ENCODE measurements at places on chromosomes 11 and 22.

GRCh38 chr11:72263361-72263760 lies 19.4 kb upstream of the PHOX2A start:
- no peak for DNase-seq

- no peak for DNase-seq
Observed at GRCh38 chr22:29641700-29642330, 38.4 kb downstream of the NF2 start.

GRCh38 chr11:33515347-33515746 lies 185.3 kb downstream of the C11orf91 start:
- no peak for DNase-seq

DNA sequence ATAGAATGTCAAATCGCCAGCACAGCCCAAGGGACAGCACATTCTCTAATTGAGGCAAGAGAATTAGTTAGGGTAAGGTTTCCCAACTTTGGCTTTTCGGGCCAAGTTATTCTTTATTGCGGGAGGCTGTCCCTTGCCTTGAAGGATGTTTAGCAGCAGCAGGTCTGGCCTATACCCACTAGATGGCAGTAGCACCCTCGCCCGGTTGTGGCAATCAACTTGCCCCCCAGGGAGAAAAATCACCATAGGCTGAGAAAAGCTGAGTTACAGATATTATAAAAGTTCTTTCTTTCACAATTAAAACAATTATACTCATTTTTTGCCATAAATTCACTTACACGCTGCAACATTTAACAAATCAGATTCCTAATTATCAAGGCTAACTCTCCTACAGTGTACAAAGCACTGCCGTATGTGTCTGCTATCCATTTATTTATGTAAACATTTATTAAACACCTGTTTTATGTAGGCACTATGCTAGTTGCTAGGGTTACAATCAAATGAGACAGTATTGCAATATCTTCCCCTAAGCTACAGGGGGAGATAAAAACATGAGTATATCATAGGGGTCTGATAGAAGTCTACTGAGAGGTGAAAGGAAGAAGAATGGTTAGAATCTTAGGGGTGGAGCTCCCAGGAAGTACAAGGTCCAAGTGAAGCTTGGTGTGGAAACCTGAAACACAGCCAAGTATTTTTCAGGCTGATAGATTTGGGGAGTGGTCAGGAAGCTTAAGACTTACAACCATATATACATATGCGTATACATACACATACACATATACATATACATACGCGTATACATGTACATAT lies 452.3 kb downstream of the RAB38 start:
- no peak for DNase-seq

DNA sequence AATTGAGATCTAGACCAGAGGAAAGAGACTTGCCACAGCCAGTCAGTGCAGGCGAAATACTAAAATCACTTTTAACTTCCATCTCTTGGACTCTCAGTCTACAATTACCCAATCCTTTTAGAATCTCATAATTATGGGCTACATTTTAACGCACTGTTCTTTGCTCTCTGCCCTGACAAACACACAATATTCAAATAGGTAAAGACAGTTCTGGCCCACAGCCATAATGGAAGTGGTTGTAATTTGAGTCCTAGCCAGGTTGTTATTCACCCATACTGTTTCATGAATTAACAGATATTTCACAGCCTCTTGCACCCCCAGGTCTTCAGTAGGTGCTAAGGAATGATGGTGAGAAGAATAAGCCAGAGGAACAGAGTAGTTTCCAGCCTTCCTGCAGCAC lies 830 bp downstream of the C11orf97 start:
- no peak for DNase-seq

- DNase-seq = no peak
Observed at GRCh38 chr22:49044091-49044490, 783.6 kb downstream of the BRD1 start.

GRCh38 chr11:69637198-69637940 lies 3.6 kb upstream of the CCND1 start:
- DNase-seq = no peak

- no peak for DNase-seq
Observed at GRCh38 chr22:31100762-31101525, 6.4 kb downstream of the SELENOM start.

GRCh38 chr11:132264616-132265015 lies 894.2 kb downstream of the NTM start:
- no peak for DNase-seq

DNA sequence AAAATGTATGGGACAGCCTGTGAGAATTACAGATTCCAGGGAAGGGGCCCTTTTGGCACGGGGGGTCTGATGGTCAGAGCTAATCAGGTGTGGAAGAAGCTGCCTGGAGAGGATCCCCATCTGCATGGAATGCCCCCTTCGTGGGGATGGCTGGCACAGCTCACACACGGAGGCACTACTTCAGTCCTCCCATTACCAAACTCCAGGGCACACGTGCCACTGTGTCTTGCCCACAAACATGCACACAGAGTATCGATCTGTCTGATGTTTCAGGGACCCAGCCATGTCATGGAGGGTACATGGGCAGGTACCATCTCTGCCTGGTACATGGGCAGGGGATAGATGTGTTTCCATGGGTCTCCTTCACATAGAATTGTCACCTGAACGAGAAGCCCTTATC lies 14.7 kb downstream of the KCNQ1OT1 start:
- no peak for DNase-seq

GRCh38 chr11:80831374-80831773 lies 1390.5 kb upstream of the TENM4 start:
- no peak for DNase-seq

DNA sequence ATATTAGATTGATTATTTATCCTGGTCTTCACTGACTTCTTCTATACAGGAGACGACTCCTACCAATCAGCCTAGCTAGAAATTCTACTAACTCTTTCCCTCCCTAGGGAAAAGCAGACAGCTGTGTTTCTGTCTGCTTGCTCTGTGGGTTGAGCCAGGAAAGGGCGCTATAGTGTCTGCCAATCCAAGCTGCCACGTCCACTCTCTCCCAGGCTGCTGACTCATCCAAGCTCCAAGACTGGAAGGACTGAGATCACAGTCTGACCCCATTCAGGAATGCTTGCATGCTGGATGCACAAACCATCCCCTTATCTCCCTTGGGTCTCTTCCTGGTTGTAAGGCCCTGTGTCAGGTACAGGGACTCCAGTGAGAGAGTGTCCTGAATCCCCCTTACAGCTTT lies 955.6 kb downstream of the OPCML start:
- no peak for DNase-seq

Data from stimulated activated CD4-positive, alpha-beta T cell treated with anti-CD3 and anti-CD28 coated beads, Interleukin-4, amount 100 ng/mL, for 48 hours (primary cell).